GM23248 (cell line): ENCODE measurements at places on chromosomes 5 and 9. TPM values are rescaled to one million over a fixed set of nuclear protein-coding genes. Genes with fewer than 3 reads are reported as not detected.

Gene FOXD1
- 50.0 and 53.9 TPM in 2 replicates for total RNA-seq

DNA sequence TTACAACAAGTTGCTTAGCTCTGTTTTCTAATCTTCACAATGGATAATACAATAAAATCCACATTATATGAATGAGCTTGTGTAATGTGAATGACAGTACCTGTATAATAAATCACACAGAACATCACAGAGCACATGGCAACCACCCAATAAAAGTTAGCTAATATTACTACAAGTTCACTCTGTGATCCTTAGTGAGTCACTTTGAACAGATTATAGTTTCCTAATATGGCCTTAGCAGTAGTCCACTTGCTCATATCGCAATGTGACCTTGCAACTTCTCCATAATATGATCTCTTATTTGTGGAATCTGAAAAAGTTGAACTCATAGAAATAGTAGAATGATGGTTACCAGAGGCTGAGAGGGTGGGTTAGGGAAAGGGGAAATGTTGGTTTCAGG lies 361.3 kb downstream of the PTPRD start:
- no peak for DNase-seq

DNA sequence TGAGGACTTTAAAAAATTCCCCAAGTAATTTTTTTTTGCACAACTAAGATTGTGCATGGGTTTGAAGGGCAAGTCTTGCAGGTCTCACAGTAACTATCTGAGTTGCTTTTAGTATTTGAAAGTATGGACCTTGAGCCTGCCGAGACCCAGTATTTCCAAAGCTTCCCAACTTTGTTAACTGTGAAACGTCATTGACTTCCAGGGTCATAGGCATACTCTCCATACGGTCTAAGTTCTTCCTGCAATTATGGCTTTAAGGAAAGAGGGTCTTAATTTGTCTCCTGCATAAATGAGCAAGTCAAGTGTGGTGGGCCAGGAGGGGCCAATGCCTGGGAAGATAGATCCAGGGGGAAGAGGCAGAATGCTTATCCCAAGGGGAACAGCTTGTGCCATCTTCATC lies 24.0 kb upstream of the EPB41L4B start:
- DNase-seq = no peak

DNA sequence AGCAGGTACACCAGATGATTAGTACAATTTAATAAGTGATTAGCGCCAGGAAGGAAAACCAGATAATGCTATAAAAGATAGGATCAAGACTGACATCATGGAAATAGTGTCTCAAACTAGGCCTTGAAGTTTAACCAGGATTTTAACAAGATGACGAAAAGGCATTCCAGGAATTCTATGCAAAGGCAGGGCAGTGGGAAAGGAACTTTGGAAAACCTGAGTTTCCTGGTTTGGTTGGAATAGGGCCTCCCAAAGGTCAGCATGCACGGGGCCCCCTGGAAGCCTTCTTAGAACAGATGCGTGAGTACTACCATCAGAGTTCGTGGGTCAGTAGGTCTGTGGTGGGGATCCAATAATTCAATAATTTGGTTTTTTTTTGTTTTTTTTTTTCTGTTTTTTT lies 935.2 kb upstream of the DMAC1 start:
- no peak for DNase-seq

- no peak for DNase-seq
Measured at GRCh38 chr9:105291422-105291859, 47.0 kb downstream of the SLC44A1 start.
